ENCODE measurements at places on chromosomes 11 and 22.

GRCh38 chr22:49028111-49028510 is 799.6 kb downstream of the BRD1 start:
- DNase-seq: no peak

GRCh38 chr11:113628912-113629311 is 77.2 kb downstream of the TMPRSS5 start:
- no peak for DNase-seq

GRCh38 chr22:39567135-39567946 is 3.2 kb upstream of the CACNA1I start:
- peak; percentile 37 for DNase-seq

DNA sequence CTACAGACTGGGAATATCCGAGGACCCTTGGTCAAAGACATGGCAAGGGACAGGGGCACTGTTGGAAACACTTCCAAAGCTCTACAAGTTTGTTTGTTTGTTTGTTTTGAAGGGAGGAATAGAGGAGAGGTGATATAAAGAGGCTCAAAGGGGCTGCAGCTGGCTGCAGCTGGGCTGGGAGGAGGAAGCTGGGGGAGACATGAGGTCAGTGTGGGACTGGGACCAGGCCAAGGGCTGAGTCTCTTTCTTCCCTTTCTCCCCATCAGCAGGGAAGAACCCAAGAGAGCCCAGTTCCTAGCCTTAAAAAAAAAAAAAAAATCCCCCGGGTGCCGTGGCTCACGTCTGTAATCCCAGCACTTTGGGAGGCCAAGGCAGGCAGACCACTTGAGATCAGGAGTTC is 5.0 kb downstream of the RHOG start:
- DNase-seq: no peak

DNA sequence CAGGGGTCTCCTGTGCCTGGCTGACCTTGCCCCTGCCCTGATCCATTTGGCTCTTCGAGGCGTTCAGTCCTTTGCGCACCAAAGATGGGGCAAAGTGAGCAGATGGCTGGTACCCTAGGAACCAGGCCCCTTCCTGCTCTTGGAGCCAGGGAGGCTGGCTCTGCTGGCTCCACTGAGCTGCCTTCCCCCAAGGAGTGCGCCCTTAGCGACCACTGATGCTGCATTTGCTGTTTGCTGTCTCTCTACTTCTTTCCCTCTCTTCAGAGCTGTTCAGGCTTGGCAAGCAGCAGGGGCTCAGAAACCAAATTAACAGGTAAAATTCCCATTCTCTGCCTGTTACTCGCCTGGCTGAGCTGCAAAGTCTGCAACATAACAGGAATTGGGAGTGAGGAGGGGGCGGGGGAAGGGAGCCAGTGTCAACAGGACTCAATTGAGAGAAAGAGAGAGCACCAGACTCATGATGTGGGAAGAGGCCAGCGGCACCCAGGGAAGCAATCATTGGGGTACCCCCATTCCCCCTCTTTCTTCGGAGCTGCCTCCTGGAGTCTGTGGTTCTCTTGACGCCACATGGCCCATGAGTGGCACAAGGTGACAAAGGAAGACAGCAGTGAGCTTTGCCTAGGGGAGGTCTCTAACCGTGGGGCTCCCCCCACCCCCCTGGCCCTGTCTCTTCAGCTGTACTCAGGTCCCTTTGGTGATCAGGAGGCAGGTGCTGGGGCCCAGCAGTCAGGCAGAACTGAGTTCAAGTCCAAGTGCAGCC is 102.3 kb downstream of the TP53I11 start:
- DNase-seq: no peak
